ENCODE measurements at places on chromosomes 1 and 21.

- no peak for DNase-seq
Observed at GRCh38 chr1:81432654-81433109, 368.1 kb upstream of the ADGRL2 start.

- DNase-seq = no peak
Observed at GRCh38 chr1:85363521-85363920, 87.1 kb upstream of the BCL10 start.

DNA sequence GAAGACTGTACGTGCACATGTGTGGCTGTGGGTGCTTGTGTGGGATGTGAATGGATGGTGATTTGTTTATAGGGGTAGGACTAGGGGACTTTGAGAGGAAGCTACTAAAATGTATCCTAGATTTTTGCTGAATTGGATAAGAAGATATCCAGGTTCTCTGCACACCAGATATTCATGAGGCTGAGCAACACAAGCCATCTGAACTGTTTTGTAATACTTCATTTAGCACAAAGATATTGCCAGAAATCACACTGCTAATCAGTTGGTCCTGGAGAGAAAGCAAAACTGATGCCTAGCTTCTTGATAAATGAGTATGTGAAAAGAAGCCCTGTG lies 135.3 kb downstream of the NOS1AP start:
- no peak for DNase-seq

DNA sequence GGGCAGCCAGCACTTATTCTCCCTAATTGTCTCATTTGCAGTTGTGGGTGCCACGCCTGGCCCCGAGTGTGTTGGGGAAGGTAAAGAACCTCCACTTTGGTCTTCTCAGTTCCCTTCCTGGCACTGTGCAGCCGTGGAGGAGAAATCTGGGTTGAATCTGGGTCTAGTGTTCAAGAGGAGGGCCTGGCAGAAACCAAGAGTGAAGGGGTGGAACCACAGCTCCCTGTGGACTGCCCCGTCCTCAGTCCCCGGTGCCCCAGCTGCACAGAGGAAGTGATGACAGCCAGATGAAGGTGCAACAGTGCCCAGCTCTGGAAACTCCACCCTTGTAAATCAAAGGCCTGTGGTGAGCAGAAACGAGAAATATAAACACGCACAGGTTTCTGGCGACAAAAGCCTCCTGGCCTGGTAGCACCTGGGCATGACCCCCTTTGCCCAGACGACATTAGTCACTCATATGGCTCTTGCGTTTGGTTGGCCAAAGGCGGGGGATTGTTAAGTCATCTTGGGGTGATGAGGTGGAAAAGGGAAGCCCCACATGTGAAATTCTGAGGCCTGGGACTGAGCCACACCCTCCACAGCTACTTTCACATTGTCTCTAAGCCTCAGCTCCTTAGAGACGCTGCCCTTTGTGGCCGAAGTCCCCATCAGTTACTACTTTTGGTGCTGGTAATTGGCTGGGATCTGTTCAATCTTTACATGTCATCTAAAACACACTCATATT lies 4.2 kb upstream of the ECE1 start:
- DNase-seq = peak; percentile 70

GRCh38 chr1:181044449-181044966 lies 10.7 kb downstream of the MR1 start:
- no peak for DNase-seq

GRCh38 chr1:205192287-205192686 lies 19.2 kb downstream of the DSTYK start:
- no peak for DNase-seq

DNA sequence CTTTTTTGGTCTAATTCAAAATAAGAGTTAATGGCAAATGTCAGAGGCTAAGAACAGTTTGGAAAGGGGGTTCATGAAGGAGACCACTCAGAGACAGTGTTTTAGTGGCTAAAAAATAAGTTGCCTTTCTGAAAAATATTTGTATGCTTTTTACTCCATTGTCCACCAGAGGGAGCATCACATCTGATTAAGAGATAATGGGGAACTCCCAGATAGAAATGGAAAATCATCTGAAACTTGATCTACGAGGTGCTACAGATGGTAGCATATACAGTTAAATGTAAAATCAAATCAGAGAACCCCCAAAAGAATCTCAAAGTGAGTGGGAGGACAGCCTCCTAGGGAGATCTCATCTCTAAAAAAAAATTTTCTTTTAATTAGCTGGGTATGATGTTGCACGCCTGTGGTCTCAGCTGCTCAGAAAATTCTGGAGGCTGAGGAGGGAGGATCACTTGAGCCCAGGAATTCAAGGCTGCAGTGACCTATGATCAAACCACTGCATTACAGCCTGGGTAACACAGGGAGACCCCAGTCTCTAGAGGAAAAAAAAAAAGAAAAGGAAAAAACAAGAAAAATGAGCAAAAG lies 9.7 kb downstream of the SMYD3 start:
- DNase-seq = no peak

GRCh38 chr1:86542631-86543030 lies 4.2 kb upstream of the CLCA4 start:
- DNase-seq = no peak

GRCh38 chr1:89125240-89125912 lies 538 bp downstream of the GBP2 start:
- DNase-seq = no peak

GRCh38 chr1:151475175-151475574 lies 15.9 kb upstream of the POGZ start:
- no peak for DNase-seq

DNA sequence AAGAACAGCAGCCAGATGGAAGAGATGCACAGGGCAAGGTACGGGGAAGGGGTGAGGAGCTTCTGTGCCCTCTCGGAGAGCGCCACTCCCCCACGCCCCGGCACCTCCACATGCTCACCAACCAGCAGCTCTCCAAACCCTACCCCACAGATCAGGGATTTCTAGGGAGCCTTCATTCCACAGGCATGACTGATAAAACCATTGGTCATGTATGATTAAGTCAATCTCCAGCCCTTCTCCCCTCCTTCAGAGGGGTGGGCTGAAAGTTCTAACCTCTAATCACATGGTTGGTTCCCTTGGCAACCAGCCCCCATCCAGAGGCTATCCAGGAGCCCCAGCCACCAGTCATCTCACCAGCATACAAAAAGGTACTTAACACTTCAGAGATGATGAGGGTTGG lies 144.7 kb downstream of the TGFBR3 start:
- DNase-seq = no peak

DNA sequence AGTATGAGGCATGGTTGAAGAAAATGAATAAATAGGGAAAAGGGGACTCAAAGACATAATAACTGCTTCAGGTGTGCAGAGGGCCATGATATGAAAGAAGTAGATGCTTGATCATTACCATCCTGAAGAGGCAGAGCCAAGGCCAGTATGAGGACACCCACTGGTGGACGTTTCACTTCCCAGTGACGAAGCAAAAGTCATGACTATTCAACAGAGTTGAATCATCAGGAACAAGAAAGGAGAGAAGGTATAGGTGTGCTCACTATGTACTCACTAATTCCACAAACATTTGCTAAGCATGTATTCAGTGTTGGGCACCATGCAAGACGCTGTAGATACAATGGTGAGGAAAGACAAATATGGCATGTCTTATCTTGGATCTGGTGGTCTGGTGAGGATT lies 319.2 kb upstream of the RUNX1 start:
- DNase-seq = no peak

GRCh38 chr1:8363186-8363766 lies 45.4 kb downstream of the SLC45A1 start:
- no peak for DNase-seq

DNA sequence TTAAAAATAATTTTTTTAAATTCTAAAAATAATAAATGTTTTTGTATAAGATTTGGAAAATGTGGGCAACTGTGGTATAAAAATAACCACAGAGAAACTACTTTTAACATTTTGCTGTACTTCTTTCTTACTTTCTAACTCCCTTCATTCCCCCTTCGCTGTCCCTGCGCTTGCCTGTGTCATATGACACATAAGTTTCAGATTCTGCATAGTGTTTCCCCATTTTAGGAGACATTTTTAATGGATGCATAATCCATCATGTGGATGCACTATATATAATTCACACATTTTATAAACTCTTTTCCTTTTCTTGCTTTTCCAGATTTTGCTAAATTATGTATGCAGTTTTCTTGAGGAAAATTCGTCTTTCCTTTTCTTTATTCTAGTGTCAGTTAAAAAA lies 16.3 kb downstream of the ATG4C start:
- no peak for DNase-seq
